A549 treated with DMSO at 1 μM for 4 hours (cell line): ENCODE measurements at places on chromosomes 16 and 17. TPM values are rescaled to one million over a fixed set of nuclear protein-coding genes. Genes with fewer than 3 reads are reported as not detected.

Gene KCNG4
- not detected in 5 replicates for total RNA-seq

Gene SEC14L1
- total RNA-seq, result 39.5 to 49.3 TPM (median 47.2 TPM) in 5 replicates

Gene ZFPM1
- 5.0 to 9.3 TPM (median 8.8 TPM) in 5 replicates for total RNA-seq

Gene MYH13
- total RNA-seq, result 0.01 TPM in 1 of 5 replicates, not detected in the others

Gene CUEDC1
- total RNA-seq, result 45.3 to 55.1 TPM (median 53.7 TPM) in 5 replicates

Gene NTN1
- 0.32 to 0.50 TPM (median 0.41 TPM) in 5 replicates for total RNA-seq

Gene SRCIN1
- total RNA-seq, result 2.3 to 2.9 TPM (median 2.8 TPM) in 5 replicates

Gene FBXL16
- 1.5 to 2.9 TPM (median 2.5 TPM) in 5 replicates for total RNA-seq
